ENCODE measurements at places on chromosomes 13 and 19. TPM values are rescaled to one million over a fixed set of nuclear protein-coding genes. Genes with fewer than 3 reads are reported as not detected.

ZNF823 gene
- 9.5 TPM for total RNA-seq

DNA sequence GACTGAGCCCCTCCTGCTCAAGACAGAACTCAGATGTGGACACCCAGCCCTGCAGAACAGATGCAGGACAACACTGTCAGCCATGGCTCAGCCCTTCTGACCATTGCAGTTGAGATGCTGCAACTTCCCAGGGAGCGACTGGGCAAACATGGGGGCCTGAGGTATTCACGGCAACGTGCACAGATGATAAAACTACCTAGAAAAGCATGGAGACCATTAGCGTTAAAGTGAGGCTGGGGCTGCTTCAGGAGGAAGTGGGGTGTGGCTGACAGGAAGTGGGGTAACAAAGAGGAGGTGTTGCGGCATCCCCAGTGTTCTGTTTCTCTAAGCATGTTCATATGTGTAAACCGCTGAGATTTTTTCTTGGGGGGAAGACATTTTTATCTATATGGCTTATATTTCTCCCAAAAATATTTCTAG lies 1.3 kb upstream of the SIGLEC9 start:
- DNase-seq: no peak

DNA sequence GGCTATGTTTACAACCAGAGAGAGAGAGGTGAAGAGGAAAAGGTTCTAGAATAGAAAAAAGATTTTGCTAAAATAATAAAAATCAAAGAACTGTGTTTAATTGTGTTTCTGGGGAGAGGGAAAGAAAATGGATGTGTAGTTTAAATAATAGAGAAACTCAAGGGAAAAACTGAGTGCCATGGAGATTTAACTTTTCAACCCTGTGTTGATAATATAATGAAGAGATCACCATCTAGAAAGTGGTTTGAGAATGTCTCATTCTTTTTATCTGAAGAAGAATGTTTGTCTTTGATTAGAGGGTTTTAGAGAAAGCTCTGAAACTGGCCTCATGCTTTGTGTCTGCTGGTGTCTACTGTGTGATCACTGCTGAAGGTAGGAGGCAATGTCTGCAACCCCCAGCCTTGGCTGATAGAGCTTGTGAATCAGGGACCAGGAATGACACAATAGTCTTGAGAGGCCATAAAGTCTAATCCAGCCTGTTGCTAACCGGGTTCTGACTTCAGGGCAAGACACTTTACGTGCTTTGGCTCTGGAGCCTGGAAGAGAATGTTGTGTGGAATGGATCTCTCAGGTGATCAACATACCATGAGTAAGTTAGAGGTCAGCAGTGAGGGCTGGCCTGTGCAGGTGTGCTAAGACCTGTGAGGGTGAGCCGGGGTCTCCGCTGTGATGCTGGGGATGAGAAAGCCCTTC lies 5.4 kb downstream of the COL4A2 start:
- DNase-seq: no peak

GRCh38 chr19:3671680-3672574 lies 28.3 kb downstream of the PIP5K1C start:
- no peak for DNase-seq

IGSF23 gene
- total RNA-seq: not detected

TRPC4 gene
- total RNA-seq: 3.2 TPM

NCR1 gene
- total RNA-seq: not detected

DMPK gene
- 32.6 TPM for total RNA-seq

TNFAIP8L1 gene
- total RNA-seq: 8.9 TPM

GRCh38 chr13:28316129-28316528 lies 177.8 kb downstream of the PAN3 start:
- DNase-seq: no peak

GRCh38 chr19:28437390-28438346 lies 775.3 kb downstream of the UQCRFS1 start:
- DNase-seq: no peak

VSTM2B gene
- total RNA-seq: not detected

KLK14 gene
- not detected for total RNA-seq

DNA sequence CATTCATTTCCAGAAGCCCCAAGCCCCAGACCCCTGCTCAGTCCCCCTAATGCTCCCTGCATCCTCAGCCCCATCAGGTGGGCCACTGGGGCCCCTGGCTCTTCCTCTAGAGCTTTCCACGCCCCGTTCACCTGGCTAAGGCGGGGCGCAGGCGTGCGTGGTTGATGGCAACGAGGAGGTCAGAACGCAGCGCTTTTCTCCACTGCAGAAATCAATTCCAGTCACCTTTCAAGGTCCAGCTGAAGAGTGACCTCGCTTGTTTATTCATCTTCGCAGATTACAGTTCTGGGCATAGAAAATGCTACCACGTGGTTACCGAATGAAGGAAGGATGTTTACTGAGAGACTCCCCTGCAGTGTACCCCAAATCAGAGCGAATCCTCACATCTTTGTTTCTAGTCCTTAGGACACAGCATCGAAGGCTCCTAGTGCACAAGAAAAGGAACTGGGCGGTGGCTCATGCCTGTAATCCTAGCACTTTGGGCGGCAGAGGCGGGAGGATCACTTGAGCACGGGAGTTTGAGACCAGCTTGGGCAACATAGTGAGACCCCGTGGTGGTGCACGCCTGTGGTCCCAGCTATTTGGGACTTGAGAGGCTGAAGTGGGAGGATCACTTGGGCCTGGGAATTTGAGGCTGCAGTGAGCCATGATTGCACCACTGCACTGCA lies 828 bp upstream of the PBX4 start:
- no peak for DNase-seq

GRCh38 chr13:30731361-30732045 lies 3.8 kb upstream of the ALOX5AP start:
- no peak for DNase-seq

- DNase-seq: no peak
Measured at GRCh38 chr13:79936368-79937136, 404.4 kb downstream of the SPRY2 start.

DNA sequence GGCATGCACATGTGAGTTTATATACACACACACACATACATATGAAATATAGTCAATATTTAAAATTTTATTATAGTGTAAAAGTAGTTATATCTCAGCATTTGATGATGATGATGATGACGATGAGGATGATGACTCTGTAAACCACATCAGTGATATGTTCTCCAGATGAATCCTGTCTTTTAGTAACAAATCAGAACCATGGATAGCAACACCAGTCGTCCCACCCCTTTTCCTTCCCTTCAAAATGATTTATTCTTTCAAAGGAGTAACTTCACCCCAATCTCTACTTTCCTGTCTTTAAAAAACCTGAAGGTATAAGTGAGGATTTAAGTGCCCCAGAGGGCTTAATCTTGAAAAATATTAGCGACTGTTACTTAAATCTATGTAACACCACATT lies 74.1 kb downstream of the DCLK1 start:
- no peak for DNase-seq

DNA sequence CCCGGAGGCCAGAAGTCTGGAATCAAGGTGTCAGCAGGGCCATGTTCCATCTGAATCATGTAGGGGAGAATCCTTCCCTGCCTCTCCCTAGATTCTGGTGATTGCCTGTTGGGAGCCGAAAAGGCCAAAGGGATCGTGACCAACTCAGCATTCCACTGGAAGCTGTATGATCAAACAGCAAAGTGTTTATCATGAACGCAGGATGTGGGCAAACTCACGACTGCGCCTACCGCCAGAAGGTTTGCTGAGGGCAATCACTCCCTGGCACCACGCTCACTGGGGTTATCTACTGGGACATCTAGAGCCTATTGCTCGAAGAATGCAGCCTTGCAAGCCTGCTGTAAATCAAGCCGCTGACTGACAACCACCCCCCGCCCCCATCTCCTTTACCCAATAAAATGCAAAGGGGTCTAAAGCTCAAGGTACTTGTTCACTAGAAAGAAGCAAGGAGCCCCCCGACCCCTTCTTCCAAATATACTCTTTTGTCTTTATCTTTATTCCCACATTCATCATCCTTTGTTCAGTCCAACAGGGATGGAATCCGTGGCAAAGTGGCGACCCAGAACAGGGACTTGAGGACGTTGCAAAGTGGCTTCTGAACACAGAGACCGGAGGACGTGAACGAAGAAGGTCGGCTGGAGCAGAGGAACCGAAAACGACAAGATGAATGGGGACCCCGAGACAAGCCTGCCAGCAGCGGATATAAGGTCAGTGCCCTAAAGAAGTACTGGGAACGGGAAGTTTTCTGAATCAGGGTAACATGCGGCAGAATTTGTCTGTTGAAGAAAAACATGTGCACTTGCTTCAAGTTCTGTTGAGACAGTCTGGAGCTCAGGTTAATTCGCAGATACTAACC lies 16.8 kb downstream of the CLEC4M start:
- no peak for DNase-seq

GRCh38 chr13:99655351-99656091 lies 154.2 kb downstream of the TM9SF2 start:
- DNase-seq: no peak

DNA sequence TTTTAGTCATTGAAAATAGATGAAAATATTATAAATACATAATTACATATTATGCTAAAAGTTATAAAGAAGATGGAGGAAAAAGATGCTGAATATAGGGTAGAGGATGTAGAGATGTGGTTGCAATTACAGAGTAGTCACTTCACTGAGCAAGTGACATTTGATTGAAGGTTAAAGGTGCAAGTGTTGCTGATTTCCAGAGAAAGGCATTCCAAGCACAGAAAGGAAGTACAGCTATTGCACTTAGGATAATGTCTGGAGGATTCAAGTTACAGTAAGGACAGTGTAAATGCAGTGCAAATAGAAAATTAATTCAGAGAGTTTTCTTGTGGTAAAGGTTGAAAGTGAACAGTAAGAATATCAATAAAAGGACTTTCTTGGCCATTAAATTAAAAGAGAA lies 1721.8 kb downstream of the PCDH9 start:
- DNase-seq: no peak

ACOD1 gene
- total RNA-seq: not detected

DNA sequence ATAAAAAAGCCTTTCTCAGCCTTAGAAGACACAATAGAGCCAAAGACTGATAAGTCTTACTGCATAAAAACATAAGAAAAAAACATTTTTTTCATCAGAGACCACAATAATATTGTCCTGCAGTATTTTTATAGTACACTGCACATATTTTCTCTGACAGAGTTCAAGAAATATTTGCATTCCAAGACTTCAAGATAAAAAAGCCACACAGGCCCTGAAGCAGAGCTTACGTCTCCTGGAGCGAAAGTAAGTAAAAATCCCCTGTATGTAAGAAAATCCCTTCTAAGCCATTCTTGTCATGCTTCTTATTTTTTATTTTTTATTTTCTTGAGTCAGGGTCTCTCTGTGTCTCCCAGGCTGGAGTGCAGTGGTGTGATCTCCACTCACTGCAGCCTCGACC lies 755.9 kb downstream of the LIG4 start:
- no peak for DNase-seq

- no peak for DNase-seq
Measured at GRCh38 chr13:80828759-80829158, 487.8 kb upstream of the SPRY2 start.
